ENCODE measurements at places on chromosomes 7 and 10. TPM values are rescaled to one million over a fixed set of nuclear protein-coding genes. Genes with fewer than 3 reads are reported as not detected.

OPN1SW gene
- total RNA-seq, result not detected

- no peak for DNase-seq
- H3K27me3 ChIP-seq, result peaks cover 4% of the 10 kb centered on the region
- H3K27ac ChIP-seq, result no peak overlapping the region
- no peaks in the 10 kb centered on the region for H3K36me3 ChIP-seq
- H3K4me3 ChIP-seq, result no peak overlapping the region
- no peaks in the 10 kb centered on the region for H3K4me1 ChIP-seq
Measured at GRCh38 chr10:119006451-119007210, 22.9 kb upstream of the NANOS1 start.

DNA sequence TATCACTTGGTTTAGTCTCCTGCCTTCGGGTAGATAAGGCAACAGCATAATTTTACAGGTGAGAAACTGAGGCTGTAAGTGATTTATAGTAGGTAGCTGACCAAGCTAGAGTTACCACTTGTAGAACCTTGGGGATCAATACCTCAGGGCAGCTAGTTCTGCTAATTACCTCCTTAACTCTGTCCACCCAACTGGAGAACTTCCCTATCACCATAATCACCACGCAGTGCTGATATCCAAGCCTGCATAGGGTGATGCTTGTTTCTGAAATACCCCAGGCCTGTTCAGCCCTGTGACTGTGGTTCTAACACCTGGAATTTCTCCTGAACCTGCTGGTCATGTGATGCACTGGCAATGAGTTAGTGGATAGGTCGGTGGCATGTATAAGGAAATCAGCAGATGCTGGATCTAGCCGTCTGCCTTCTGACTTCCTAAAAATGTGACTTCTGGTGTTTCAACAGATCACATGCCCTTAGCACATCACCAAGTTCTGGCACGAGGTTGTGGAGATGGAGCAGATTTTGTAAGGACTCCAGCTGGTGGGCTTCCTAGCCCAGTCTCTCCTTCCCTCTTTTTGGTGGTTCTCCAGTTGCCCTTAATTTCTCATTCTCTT, 15.3 kb downstream of the PLAU start:
- no peaks in the 10 kb centered on the region for H3K27me3 ChIP-seq
- DNase-seq, result no peak
- H3K36me3 ChIP-seq, result no peaks in the 10 kb centered on the region
- H3K27ac ChIP-seq, result no peak overlapping the region

DNA sequence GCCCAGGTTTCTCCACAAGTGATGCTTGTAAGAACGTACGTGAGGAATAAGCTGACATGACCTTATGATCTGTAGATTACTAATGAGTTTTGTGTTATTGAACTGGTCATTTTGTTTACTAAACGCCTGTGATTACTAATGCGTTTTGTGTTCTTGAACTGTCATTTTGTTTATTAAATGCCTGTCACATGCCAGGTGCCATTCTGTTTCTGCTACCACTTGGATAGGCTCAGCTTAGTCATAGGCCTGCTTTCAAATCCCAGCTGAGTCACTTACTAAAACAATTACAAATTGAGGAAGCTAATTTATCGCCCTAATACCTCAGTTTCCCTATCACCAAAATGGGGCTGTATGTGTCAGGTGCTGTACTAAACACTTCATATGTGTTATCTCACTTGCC, 4.7 kb upstream of the HGF start:
- no peak for DNase-seq
- H3K4me3 ChIP-seq, result no peak overlapping the region
- H3K36me3 ChIP-seq, result no peaks in the 10 kb centered on the region
- no peaks in the 10 kb centered on the region for H3K27me3 ChIP-seq

DNA sequence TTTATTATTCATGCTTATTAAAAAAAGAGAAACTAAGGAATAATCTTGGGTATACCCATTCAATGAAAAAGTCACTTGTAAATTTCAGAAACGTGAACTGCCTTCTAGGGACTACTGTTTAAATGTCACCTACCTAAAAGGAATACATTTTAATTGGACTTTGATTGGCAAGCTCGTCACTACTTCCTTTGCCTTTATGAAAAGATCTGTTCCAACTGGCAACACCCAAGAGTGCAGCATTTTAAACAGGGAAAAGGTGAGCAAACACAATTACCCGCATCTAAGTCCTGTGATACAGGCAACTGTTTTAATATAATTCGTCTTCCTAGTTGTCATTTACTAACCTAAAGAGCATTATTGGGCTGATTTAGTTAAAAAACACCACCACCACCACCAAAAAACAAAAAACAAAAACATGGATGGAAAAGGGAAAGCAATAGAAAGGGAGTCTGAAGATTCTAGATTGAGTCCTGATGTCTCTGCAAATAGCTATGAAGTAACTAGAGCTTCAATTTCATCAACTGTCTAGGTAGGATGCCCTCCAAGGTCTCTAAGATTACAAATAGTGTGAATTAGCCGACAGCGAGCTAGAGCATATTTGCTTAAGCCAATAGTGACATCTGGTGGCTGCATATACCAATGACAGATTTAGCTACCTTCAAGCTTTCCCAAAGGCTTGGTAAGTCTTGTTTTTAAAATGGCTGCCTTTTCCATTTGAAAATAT, 33.8 kb upstream of the ICA1 start:
- DNase-seq, result peak; percentile 70
- H3K27me3 ChIP-seq, result no peaks in the 10 kb centered on the region
- no peaks in the 10 kb centered on the region for H3K36me3 ChIP-seq
- H3K4me3 ChIP-seq, result no peak overlapping the region
- H3K4me1 ChIP-seq, result no peaks in the 10 kb centered on the region

DNA sequence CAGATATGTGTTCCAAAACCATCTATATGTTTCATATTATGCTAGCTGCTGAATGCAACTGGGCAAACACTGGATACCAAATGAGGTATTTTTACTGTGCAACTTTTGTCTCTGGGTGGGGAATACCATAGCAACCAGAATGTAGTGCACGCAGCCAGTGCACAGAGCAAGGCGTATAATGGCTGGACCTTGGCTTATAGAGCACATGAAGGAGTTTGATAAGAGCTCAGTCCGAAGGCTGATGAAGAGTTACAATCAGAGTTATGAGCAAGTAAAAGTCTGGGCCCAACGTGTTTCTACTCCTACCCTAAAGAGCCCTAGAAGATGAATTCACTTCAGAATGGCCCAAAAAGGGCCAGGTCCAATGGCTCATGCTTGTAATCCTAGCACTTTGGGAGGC, 82.2 kb downstream of the MET start:
- no peak overlapping the region for H3K27ac ChIP-seq
- H3K27me3 ChIP-seq, result no peaks in the 10 kb centered on the region
- no peaks in the 10 kb centered on the region for H3K36me3 ChIP-seq
- H3K4me1 ChIP-seq, result no peaks in the 10 kb centered on the region

DNA sequence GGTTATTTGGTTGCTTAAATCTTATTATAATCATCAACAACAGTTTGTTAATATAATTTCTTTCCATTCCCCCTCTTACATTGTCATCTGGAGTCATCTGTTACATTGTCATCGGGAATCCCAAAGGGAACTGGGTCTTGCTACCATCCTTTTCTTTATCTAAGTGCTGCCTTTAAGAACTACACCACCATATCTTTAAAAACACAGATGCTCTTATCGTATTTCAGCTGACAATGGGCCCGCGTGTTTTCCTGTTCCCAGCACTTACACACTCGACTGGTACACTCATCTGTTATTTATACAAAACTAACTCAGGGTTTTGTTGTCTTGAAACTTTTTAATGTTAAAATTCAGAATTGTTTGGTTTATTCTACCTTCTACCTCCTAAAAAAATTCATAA, 256.2 kb upstream of the MGMT start:
- H3K4me3 ChIP-seq, result no peak overlapping the region
- no peaks in the 10 kb centered on the region for H3K27me3 ChIP-seq
- no peak overlapping the region for H3K27ac ChIP-seq
- no peaks in the 10 kb centered on the region for H3K36me3 ChIP-seq
- no peaks in the 10 kb centered on the region for H3K4me1 ChIP-seq
- no peak for DNase-seq

DNA sequence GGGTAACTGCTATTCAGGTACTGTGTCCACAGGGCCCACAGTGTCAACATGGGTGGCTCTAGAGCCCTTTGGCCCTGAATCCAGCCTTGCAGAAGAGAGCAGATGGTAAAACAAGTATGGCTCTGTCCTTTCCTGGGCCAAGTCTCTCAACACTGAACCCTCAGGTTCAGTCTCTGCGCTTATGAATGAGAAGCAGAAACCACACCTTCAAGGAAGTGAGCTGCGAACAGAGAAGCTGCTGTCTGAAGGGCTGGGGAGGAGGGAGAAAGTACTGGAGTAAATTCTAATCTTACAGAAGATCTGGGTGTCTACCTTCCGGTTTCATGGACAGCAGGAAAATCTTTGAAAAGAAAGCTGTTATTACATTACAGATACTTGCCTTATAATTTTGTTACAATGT, 4.1 kb downstream of the TBRG4 start:
- no peak overlapping the region for H3K27ac ChIP-seq
- DNase-seq, result no peak
- no peaks in the 10 kb centered on the region for H3K36me3 ChIP-seq
- H3K4me3 ChIP-seq, result no peak overlapping the region

DNA sequence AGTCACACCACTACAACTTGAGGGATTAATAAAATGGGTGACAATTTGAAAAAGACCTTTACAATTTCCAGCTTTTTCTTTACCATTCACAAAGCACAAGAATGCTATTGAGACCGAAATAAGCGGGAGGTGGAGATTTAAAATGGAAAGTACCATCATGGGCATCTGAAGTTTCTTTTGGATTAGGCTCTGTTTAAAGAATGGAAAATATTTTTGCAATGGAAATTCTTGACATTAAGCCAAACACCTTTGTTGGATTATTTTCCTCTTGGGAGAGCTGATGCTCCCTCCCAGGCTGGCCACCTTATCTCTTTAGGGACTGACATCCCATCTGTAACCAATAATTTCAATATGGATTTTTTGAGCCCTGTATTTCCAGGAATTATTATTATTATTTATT, 62.5 kb downstream of the BPGM start:
- no peaks in the 10 kb centered on the region for H3K36me3 ChIP-seq
- H3K4me1 ChIP-seq, result no peaks in the 10 kb centered on the region
- H3K27me3 ChIP-seq, result peaks cover 3% of the 10 kb centered on the region
- no peak overlapping the region for H3K4me3 ChIP-seq

DNA sequence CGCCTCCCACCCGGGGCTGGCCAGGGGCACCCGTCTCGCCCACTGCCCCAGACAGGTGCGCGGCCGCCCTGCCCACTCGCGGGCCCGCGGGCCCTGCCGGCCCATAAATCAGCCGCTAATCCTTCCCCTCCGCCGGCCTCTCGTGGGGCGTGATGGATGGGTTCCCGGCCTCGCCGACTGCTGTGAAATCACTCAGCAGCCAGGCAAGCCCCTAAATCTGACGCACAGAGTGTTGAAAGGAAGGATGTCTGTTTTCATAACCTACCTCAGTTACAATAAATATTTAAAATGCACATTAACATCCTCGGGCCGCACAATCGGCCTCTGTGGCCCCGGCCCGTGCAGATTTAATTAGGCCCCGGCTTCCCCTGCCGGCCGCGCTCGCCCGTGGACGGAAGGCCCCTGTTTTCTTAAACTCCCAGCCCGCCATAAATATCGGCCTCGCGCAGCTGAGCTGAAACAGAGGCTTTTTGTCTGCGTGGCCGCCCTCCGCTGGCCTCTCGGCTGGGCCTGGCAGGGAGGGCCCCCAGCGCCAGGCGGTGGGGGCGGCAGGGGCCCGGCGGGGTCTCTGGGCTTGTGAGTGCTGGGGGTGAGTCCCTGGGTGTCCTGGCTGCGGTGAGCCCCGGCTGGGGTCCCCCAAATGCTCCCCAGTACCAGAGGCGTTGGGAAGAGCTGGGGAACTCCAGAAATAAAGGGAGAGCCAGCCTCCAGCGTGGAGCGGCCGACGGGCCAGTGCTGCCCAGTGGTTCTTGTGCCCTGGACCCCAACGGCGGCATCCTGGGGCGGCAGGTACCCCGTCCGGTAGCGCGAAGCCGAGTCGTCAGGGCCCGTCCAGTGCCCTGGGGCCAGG, 90.7 kb downstream of the UNCX start:
- H3K4me3 ChIP-seq, result no peak overlapping the region
- no peaks in the 10 kb centered on the region for H3K27me3 ChIP-seq
- DNase-seq, result no peak
- H3K36me3 ChIP-seq, result no peaks in the 10 kb centered on the region

CCDC7 gene
- 23.5 TPM for total RNA-seq

PLPP4 gene
- not detected for total RNA-seq

TUBAL3 gene
- not detected for total RNA-seq

GRCh38 chr7:17299483-17299991, 1.1 kb downstream of the AHR start:
- peak overlapping the region; percentile 49 for H3K27ac ChIP-seq
- no peaks in the 10 kb centered on the region for H3K36me3 ChIP-seq
- H3K4me1 ChIP-seq, result peaks cover 22% of the 10 kb centered on the region
- H3K27me3 ChIP-seq, result no peaks in the 10 kb centered on the region

- H3K4me3 ChIP-seq, result no peak overlapping the region
- DNase-seq, result no peak
- H3K27ac ChIP-seq, result no peak overlapping the region
- H3K36me3 ChIP-seq, result no peaks in the 10 kb centered on the region
- peaks cover 31% of the 10 kb centered on the region for H3K4me1 ChIP-seq
Measured at GRCh38 chr10:132517951-132518521, 19.6 kb upstream of the INPP5A start.

CFAP43 gene
- not detected for total RNA-seq

DNA sequence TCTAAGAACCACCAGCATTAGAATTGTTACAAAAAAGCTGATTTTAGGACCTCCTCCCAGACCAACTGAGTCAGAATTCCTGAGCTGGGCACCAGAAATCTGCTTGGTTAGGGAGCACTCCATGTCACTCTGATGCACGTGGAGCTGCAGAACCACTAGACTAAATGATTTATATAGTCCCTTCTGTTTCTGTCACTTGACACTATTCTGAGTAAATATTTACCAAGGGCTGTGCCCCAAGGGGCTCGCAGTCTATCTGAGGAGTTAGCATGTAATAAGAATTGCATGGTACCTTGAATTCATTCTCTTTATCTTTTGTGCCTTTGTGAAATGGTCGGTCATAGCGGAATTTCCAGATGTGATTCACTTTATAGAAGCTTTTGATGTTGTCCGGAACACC, 196.0 kb upstream of the IMMP2L start:
- DNase-seq, result no peak
- H3K4me1 ChIP-seq, result no peaks in the 10 kb centered on the region
- no peak overlapping the region for H3K4me3 ChIP-seq
- H3K27ac ChIP-seq, result no peak overlapping the region
- no peaks in the 10 kb centered on the region for H3K36me3 ChIP-seq
- H3K27me3 ChIP-seq, result no peaks in the 10 kb centered on the region

KCNMA1 gene
- total RNA-seq, result 3.1 TPM

SH2D4B gene
- 0.12 TPM for total RNA-seq

JCAD gene
- 0.37 TPM for total RNA-seq

TLL2 gene
- 0.47 TPM for total RNA-seq

DNA sequence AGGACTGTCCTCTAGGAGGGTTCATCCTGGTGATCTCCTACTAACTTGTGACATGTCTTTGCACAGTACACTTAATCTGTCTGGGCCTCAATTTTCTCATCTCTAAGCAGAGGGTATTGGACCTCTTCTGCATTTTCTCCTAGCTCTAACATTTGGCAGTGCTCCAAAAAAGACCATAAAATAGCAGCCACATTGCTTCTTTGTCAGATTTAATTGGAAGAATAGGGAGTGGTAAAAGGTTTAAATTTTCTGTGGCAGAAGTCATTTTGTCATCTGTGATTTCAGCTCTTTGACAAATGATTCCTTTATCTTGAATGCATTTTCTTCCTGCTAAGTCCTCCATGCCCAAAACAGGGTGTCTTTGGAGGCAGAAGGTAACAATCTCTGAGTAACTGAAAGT, 289.9 kb upstream of the LRGUK start:
- H3K27me3 ChIP-seq, result no peaks in the 10 kb centered on the region
- peaks cover 1% of the 10 kb centered on the region for H3K36me3 ChIP-seq
- no peak overlapping the region for H3K27ac ChIP-seq
- DNase-seq, result no peak
- H3K4me1 ChIP-seq, result no peaks in the 10 kb centered on the region
- no peak overlapping the region for H3K4me3 ChIP-seq

Data from B cell (primary cell).